ENCODE measurements at places on chromosomes 2 and 18.

- no peak for DNase-seq
These were observed 479.4 kb upstream of the MYT1L start for GRCh38 chr2:2810504-2810903.

- DNase-seq, result no peak
These were observed 78.6 kb downstream of the BARD1 start for GRCh38 chr2:214730800-214731407.

GRCh38 chr2:99380376-99381010 lies 43.3 kb downstream of the EIF5B start:
- no peak for DNase-seq

DNA sequence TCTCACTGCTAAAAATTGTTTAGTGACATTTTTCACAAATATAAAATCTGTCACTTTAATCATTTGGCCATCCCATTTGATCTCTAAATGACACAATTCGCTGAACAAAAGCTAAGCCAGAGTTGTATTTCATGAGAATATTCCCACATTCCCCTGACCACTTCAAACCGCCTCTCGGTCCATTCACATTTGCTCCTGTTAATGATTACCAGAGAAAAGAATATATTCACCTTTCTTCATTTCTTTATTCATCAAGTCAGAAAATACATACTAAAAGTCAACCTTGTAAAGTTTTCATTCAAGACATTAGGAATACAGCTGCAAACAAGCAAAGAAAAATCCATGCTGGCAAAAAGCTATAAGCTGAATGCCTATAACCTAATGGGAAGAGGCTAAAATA lies 225.5 kb downstream of the DOK6 start:
- DNase-seq, result no peak

DNA sequence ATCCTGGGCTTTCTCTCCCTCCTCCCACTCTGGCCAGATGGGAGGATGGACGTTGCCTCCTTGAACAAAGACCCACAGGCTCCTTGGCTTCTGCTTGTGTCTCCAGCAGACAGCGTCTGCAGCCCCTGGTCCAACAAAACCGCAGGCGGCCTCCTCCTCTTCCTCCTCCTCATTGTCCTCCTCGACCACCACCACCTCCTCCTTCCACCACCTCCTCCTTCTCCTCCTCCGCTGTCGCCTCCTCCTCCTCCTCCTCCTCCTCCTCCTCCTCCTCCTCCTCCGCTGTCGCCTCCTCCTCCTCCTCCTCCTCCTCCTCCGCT lies 45.7 kb upstream of the ALPP start:
- DNase-seq, result no peak

GRCh38 chr2:177893880-177894279 lies 178.7 kb downstream of the PDE11A start:
- DNase-seq, result no peak

- DNase-seq, result no peak
These were observed 55.2 kb downstream of the BCL11A start for GRCh38 chr2:60498127-60498815.

- no peak for DNase-seq
These were observed 102.2 kb downstream of the ACTR3 start for GRCh38 chr2:113992090-113992489.

GRCh38 chr2:60446413-60447267 lies 106.8 kb downstream of the BCL11A start:
- no peak for DNase-seq

DNA sequence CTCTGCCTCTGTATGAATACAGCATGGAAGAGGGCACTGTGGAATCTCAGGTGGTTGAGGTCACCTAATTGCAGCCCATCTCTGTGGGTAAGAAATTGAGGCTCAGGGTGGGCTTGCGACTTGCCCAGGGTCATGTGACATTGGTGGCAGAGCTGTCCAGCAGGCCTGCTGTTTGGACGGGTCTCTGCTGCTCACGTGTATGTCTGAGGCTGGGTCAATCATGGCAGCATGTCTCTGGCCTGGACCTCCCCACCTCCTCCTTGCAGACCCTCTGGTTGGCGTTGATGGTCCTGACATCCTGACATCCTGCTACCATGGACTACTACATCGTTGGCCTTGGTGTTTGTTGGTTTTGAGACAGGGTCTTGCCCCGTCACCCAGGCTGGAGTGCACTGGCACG lies 64.3 kb upstream of the HPCAL1 start:
- no peak for DNase-seq

DNA sequence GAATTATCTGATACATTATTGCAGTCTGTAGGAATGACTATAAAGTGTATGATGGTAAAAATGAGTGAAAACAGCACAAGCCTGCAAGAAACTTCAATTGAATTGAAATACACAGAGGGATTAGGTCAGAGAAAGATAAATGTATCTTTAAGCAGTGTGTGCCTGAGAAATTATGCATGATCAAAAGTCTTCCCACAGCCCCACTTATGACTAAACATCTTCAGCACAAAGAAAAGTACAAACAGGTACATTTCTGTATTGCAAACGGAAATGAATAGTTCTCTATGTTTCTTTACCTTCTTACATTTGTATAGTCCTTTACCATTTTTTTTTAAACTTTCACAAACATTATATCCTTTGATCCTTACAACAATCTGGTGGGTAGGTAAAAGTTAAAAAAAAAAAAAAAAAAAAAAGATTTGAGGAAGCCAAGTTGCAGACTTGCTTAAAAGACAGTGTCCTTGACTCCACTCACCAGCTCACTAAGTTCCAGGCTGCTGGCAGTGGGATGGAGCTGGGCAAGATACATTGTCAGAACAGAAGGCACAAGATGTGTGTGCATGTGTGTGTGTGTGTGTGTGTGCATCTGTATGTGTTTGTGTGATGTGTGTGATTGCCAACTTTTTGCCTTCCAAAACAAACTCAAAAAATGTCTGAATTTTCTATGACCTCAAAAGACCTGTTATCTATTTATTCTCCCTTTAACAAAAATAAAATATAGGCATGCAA lies 423.7 kb upstream of the ACVR2A start:
- no peak for DNase-seq

- no peak for DNase-seq
These were observed 225.9 kb downstream of the NEDD4L start for GRCh38 chr18:58269931-58270330.

- no peak for DNase-seq
These were observed 92.3 kb downstream of the STK39 start for GRCh38 chr2:168155046-168155445.

DNA sequence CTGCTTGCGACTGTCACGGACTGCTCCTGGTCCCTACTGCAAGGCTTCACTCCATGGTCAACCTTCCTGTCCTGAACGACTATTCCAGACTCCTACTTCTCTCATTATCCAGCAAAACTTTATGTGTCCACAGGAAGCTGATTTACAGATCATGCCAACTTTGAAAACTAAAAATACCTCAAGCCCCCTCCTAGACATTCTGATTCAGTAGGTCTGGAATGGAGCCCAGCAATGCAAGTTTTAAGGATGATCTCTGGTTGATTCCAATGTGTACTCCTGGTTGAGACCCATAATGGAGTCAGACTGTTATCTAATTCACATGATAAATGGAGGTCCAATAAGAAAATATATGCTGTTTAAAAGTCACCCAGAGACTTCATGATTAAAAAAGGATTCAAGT lies 13.1 kb upstream of the LRATD1 start:
- DNase-seq, result no peak

- DNase-seq, result no peak
These were observed 98.5 kb upstream of the GPR45 start for GRCh38 chr2:105143094-105143466.

DNA sequence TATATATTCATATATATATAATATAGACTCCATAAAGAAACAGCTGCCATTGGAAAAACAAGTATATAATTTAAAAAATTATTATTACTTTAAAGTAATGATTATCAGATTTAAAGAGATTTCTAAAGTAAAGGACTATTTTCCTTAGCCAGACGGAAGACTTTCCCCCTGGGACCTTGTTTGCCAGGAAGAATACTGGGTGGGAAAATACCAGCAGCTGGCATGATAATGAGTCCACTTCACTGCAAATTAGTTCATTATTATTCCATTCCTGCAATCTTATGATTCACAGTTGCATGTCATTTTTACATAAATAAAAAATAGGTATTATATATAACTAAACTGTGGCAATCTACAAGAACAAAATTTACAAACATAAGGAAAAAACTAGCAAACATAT lies 339.8 kb upstream of the CDH7 start:
- no peak for DNase-seq

GRCh38 chr18:47595831-47596501 lies 334.5 kb downstream of the SMAD2 start:
- DNase-seq, result peak; percentile 44

DNA sequence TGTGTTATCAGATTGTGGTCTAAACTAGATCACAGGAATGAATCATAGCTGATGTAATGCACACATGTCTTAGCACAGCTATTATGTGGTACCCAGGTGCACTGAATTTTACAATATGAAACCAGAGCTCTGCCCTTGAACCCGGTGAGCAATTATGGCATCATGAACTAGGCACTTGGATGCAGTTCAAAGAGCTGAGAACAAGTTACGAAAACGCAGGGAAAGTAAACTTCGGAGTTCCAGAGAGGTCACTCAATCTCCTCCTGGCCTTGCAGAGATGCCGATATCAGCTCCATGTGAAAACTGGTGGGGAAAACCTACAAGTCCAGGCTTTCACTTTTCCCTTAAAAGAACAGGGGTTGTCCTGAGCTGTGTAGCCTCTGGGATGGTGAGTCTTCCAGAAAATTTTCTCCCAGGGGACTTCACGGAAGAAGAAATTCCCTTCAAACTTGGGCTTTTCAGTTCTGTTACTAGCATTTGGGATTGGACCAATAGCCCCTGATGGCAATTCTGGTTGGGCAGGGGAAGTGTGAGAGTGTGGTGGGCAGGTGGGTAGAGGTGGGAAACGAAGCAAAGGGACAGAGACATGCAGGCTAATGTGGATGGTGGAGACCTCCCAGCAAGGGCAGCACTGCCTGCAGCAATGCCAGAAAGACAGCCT lies 71.1 kb upstream of the SH3BP4 start:
- no peak for DNase-seq

GRCh38 chr18:55384551-55385275 lies 203.3 kb downstream of the TCF4 start:
- DNase-seq, result peak; percentile 15

GRCh38 chr2:219426068-219426443 lies 7.9 kb downstream of the DES start:
- DNase-seq, result no peak

- DNase-seq, result no peak
These were observed 5.4 kb downstream of the TGFBRAP1 start for GRCh38 chr2:105324101-105324500.

- no peak for DNase-seq
These were observed 40.6 kb upstream of the CCBE1 start for GRCh38 chr18:59737776-59738300.

DNA sequence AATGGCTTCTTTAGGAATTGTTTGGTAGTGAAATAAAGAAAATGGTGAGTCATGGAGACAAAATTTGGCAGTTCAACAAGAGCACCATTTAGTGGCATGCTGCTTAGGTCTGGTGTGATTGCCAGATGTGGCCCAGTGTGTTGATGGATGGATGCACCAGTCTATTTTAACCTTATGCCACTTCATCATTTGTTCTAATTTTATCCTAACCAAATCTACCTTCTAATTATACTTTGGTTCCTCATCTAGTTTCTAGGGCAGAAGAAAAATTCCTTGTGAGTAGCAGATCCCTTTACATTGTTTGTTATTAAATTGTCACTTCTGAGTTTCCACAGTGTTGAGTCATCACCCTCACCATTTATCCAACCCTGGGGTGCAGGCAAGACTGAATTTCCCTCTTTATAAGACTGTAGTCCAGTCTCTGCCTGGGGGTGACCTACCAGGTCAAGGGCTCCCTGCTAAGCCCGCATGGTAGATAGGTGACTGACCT lies 32.5 kb downstream of the NABP1 start:
- no peak for DNase-seq

DNA sequence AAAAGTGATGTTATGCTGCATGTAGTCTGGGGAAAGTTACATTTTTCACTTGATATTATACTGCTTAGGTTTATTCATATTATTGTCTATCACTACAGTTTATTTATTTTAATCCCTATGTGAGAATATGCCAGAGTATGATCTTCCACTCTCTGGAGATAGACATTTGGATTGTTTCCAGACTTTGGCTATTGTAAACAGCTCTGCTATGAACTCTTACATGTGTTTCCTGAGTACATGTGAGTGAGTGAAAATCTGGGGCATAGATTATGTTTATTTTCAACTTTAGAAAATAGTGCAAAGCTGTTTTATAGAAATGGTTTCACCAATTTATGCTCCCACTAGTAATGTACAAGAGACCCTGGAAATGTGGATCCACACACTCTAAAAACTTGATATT lies 49.0 kb upstream of the EPAS1 start:
- no peak for DNase-seq

GRCh38 chr2:178441426-178441825 lies 9.5 kb downstream of the PRKRA start:
- DNase-seq, result no peak

- no peak for DNase-seq
These were observed 224.5 kb upstream of the HDAC4 start for GRCh38 chr2:239625156-239625845.

DNA sequence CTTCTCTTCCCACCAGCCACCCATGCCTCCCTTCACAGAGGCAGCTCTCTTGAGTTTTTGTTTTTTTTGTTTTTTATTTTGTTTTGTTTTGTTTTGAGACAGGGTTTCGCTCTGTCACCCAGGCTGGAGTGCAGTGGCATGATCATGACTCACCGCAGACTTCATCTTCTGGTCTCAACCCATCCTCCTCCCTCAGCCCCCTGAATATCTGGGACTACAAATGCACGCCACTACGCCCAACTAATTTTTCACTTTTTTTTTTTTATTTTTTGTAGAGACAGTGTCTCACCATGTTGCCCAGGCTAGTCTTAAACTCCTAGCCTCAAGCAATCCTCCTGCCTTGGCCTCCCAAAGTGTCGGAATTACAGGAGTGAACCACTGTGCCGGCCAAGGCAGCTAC lies 161.4 kb downstream of the TRABD2A start:
- DNase-seq, result no peak

- DNase-seq, result no peak
These were observed 305.7 kb upstream of the SKOR2 start for GRCh38 chr18:47557160-47557559.

DNA sequence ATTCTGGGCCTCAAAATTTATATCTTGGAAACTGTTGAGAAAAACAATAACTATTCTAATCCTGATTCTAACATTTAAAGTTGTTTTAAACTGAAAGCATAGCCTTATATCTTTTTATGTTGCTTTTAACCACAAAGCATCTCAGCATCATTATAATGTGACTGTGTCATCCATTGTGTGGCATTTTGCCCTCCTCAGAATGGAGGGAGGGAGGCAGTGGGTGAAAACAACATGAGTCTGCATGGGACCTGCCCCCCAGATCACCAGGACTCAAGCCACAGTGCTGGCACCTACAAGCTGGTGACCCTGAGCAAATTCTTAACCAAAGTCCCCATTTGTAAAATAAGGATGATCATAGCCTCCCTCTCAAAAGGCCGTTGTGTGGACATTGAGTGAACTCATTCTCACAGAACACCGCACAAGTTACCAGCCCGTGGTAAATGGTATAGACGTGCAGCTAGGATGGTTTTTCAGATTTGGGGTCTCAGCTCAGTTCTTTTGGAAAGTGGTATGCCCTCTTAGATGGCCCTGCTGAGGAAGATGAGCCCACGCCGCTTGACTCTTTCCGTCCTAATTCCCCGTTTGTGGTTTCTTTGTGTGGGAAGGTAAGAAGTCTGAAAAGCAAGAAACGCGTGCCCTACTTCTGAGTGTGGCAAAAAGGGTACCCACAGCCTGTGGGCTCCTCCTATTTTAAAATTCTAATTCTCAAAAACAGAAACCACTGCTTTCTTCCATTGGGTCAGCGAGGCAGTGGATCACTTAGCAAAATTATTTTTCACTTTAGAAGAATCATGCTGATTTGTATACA lies 305.0 kb upstream of the ID2 start:
- peak; percentile 32 for DNase-seq

GRCh38 chr2:42999391-42999841 lies 207.0 kb upstream of the HAAO start:
- no peak for DNase-seq

Measured in stimulated activated naive CD8-positive, alpha-beta T cell treated with anti-CD3 and anti-CD28 coated beads, Interleukin-15, Interleukin-2, amounts not matched to agents 100 U/mL and 50 U/mL, for 24 hours (primary cell).